Esophagus muscularis mucosa (tissue), 4 donors: ENCODE measurements at places on chromosomes 2 and 18.

GRCh38 chr2:105671156-105671555, 73.6 kb upstream of the NCK2 start:
- no peaks in the 10 kb centered on the region for H3K36me3 ChIP-seq
- no peak overlapping the region for H3K27ac ChIP-seq
- no peaks in the 10 kb centered on the region for H3K27me3 ChIP-seq
- peaks cover 11% of the 10 kb centered on the region for H3K4me1 ChIP-seq

DNA sequence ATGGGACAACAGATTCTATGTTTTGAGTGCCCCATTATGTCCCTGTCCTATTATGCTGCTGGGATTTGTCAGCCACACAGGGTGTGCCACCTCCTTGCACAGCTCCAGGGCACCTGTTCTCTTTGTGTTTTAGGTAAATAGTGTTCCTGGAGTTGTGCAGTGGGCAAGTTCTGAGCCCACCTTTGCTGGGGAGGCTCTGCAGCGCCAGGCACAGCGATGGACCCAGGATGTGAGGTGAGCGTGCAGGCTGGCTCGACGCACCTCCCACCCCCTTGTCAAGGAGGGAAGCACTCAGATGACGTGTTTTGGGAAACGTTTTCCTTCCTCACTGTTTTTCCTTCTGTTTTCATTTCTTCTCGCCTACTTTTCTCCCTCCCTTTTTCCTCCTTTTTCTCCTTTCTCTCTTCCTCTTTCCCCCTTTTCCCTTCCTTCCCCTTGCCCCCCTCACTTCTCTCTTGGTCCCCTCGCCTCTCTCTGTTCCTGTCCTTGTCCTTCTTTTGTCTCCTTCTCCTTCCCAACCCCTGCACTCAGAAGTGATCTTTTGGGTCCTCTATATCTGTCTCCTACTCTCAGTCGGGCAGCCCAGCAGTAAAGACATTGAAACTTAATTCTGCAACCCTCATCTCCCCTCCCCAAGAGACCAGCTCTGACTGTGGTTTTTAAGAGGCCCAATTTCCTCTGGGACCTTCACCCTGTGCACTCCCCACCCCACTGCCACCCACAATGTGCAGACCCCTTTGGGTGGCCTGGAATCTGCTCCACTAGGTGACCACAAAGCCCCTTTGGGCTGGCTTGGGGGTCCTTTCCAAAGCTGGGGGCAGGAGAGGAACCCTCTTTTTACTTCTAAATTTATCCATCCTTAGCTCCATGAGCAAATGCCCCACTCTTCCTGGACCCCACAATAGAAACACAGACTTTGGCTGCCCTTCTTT, 104.0 kb downstream of the MCFD2 start:
- H3K27me3 ChIP-seq, result no peaks in the 10 kb centered on the region
- H3K36me3 ChIP-seq, result no peaks in the 10 kb centered on the region
- H3K4me1 ChIP-seq, result peaks cover 58% of the 10 kb centered on the region
- peak overlapping the region; percentile 83 for H3K27ac ChIP-seq

GRCh38 chr18:24115628-24116027, 23.2 kb upstream of the CABYR start:
- H3K4me3 ChIP-seq, result no peak overlapping the region
- H3K27ac ChIP-seq, result no peak overlapping the region
- H3K36me3 ChIP-seq, result no peaks in the 10 kb centered on the region
- no peak for DNase-seq
- H3K4me1 ChIP-seq, result no peaks in the 10 kb centered on the region

DNA sequence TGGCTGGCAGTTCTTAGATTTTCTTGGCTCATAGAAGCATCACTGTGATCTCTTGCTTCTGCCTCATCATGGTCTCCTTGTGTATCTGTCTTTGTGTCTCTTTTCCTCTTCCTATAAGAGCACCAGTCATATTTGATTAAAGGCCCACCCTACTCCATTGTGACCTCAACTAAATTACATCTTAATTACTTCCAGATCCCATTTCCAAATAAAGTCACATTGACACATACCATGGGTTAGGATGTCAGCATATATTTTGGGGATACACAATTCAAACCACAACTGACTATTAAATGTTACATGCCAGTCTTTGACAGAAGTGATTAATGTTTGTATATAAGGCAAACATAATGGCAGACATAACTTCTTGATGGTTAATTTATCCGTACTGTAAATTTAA, 27.3 kb upstream of the TMX3 start:
- no peaks in the 10 kb centered on the region for H3K4me1 ChIP-seq
- DNase-seq, result no peak
- H3K27ac ChIP-seq, result no peak overlapping the region
- H3K27me3 ChIP-seq, result no peaks in the 10 kb centered on the region

- DNase-seq, result no peak
- H3K36me3 ChIP-seq, result peaks cover 64% of the 10 kb centered on the region
- no peak overlapping the region for H3K27ac ChIP-seq
- no peak overlapping the region for H3K4me3 ChIP-seq
- no peaks in the 10 kb centered on the region for H3K4me1 ChIP-seq
- no peaks in the 10 kb centered on the region for H3K27me3 ChIP-seq
These were observed 9.8 kb downstream of the MCEE start for GRCh38 chr2:71120195-71120594.

- H3K4me1 ChIP-seq, result no peaks in the 10 kb centered on the region
- no peaks in the 10 kb centered on the region for H3K27me3 ChIP-seq
- no peak for DNase-seq
- no peaks in the 10 kb centered on the region for H3K36me3 ChIP-seq
These were observed 320.1 kb downstream of the GBX2 start for GRCh38 chr2:235848055-235848454.

- no peaks in the 10 kb centered on the region for H3K27me3 ChIP-seq
- no peak overlapping the region for H3K27ac ChIP-seq
- H3K36me3 ChIP-seq, result no peaks in the 10 kb centered on the region
- H3K4me3 ChIP-seq, result no peak overlapping the region
- no peaks in the 10 kb centered on the region for H3K4me1 ChIP-seq
These were observed 349.1 kb upstream of the MAP2 start for GRCh38 chr2:209074711-209075110.

GRCh38 chr18:22543769-22544168, 126.1 kb upstream of the CTAGE1 start:
- no peaks in the 10 kb centered on the region for H3K36me3 ChIP-seq
- no peak for DNase-seq
- no peaks in the 10 kb centered on the region for H3K27me3 ChIP-seq
- H3K4me1 ChIP-seq, result peaks cover 21% of the 10 kb centered on the region
- no peak overlapping the region for H3K27ac ChIP-seq

DNA sequence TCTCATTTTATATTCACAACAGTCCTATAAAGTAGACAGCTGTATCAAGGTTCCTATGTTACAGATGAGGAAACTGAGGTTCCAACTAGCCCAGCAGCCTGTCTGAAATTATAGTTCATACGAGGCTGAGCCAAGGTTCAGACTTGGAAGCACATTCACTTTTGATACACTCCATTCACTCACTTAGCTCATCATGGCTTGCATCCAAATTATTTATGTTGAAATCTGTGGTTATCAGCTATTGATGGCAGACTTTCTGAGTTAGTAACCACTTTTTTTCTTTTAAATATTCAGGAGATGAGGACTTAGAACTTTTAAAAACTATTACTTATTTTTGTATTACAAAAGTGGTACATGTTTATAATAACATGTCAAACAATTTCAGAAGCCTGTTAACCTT, 188.2 kb downstream of the MTX2 start:
- no peaks in the 10 kb centered on the region for H3K36me3 ChIP-seq
- no peaks in the 10 kb centered on the region for H3K27me3 ChIP-seq
- no peak overlapping the region for H3K4me3 ChIP-seq
- H3K4me1 ChIP-seq, result peaks cover 14% of the 10 kb centered on the region

DNA sequence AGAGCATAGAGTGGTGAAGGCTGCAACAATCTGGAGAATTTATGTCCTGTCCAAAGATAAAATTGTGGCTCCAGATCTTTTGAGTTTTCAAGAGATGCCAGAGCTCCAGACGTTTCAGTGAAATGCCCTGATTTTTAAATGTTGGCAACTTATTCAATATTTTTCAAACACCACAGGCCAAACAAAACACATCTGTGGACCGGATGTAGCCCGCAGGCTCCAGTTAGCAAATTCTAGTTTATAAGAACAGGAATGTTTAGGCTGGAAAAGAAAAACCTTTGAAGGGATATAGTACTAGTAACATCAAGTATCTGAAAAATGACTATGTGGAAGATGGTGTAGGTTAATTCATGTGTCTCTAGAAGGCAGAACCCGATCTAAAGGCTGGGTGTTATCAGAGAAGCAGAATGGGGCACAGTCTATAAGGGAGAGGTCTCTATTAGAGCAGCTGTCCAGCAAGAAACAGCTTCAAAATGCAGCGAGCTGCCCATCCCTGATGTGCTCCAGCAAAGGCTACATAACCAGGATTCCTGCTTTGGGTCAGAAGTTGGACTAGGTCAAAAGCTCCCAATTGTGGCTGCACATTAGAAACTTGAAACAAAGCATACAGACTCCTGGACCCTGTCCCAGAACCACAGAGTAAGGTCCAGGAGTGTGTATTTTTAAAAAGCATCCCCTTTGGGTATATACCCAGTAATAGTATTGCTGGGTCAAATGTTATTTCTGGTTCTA, 105.9 kb downstream of the ANKRD44 start:
- peak; percentile 70 for DNase-seq
- no peaks in the 10 kb centered on the region for H3K36me3 ChIP-seq
- H3K27ac ChIP-seq, result peak overlapping the region; percentile 59
- peaks cover 75% of the 10 kb centered on the region for H3K4me1 ChIP-seq
- H3K4me3 ChIP-seq, result no peak overlapping the region

DNA sequence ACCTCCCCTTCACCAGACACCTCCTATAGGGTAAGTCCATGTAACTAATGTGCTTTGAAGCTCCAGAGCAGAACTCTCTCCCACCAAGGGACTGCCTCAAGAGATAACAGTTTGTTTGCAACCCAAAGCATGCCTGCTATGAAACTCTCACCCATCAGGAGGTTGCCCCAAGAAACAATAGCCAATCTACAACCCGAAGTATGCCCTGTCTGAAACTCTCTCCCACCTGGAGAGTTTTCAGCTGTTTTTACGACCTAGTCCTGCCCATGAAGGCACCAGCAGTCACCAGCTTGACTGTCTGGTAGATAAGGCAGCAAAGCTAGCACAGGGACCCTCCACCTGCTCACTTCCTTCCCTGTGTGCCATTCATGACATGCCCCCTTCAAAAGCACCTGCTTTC, 533.9 kb upstream of the CRIM1 start:
- no peak for DNase-seq
- H3K4me1 ChIP-seq, result no peaks in the 10 kb centered on the region
- H3K27ac ChIP-seq, result no peak overlapping the region
- H3K4me3 ChIP-seq, result no peak overlapping the region
- no peaks in the 10 kb centered on the region for H3K27me3 ChIP-seq

GRCh38 chr2:138267902-138268254, 233.7 kb upstream of the SPOPL start:
- no peak for DNase-seq
- no peaks in the 10 kb centered on the region for H3K4me1 ChIP-seq
- no peaks in the 10 kb centered on the region for H3K27me3 ChIP-seq
- no peaks in the 10 kb centered on the region for H3K36me3 ChIP-seq

GRCh38 chr2:184680825-184681224, 82.5 kb downstream of the ZNF804A start:
- no peaks in the 10 kb centered on the region for H3K36me3 ChIP-seq
- DNase-seq, result no peak
- H3K4me1 ChIP-seq, result no peaks in the 10 kb centered on the region
- no peak overlapping the region for H3K27ac ChIP-seq
- no peaks in the 10 kb centered on the region for H3K27me3 ChIP-seq
- H3K4me3 ChIP-seq, result no peak overlapping the region

- H3K4me3 ChIP-seq, result no peak overlapping the region
- no peaks in the 10 kb centered on the region for H3K4me1 ChIP-seq
- no peak for DNase-seq
- no peaks in the 10 kb centered on the region for H3K27me3 ChIP-seq
- no peak overlapping the region for H3K27ac ChIP-seq
- no peaks in the 10 kb centered on the region for H3K36me3 ChIP-seq
These were observed 76.3 kb upstream of the RBBP8 start for GRCh38 chr18:22856870-22857269.

- no peaks in the 10 kb centered on the region for H3K36me3 ChIP-seq
- no peaks in the 10 kb centered on the region for H3K27me3 ChIP-seq
- H3K4me3 ChIP-seq, result no peak overlapping the region
- no peaks in the 10 kb centered on the region for H3K4me1 ChIP-seq
These were observed 294.3 kb downstream of the KCNJ3 start for GRCh38 chr2:154992826-154993225.

DNA sequence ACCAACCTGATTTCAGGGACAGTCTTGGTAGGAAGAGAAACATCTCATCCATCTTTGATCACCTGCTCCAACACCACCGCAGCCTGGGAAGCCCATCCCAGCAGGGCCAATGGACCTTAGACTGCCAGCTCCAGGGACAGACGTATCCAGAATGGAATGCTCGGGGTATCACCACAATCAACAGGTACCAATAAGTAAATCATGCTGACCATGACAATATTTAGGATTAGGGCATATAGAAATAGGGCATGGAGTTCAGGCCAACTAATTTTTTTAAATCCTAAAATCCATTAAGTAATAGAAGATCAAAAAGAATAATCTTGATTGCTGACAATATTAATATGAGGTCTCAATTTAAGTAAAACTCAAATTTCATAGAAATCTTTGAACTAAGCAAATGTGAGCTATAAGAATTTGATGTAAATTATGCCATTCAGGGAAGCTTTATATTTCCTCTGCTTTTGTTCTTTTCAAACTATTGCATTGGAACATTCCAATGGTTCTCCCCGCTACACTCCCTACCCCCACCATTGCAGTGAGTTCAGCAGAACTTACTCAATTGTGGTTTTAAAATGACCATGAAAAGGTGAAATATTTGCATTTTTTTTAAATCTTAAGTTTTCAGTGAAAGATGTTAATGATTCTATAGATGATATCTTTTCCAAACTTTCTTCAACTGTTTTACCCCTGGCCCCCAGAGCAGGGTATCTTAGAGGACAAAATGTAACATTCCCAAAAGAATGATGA, 138.6 kb downstream of the DNER start:
- no peak overlapping the region for H3K4me3 ChIP-seq
- no peak for DNase-seq
- H3K27ac ChIP-seq, result no peak overlapping the region
- peaks cover 9% of the 10 kb centered on the region for H3K4me1 ChIP-seq
- no peaks in the 10 kb centered on the region for H3K36me3 ChIP-seq

GRCh38 chr2:150350500-150350899, 137.0 kb downstream of the RND3 start:
- H3K36me3 ChIP-seq, result no peaks in the 10 kb centered on the region
- H3K4me1 ChIP-seq, result no peaks in the 10 kb centered on the region
- no peak overlapping the region for H3K27ac ChIP-seq
- DNase-seq, result no peak

DNA sequence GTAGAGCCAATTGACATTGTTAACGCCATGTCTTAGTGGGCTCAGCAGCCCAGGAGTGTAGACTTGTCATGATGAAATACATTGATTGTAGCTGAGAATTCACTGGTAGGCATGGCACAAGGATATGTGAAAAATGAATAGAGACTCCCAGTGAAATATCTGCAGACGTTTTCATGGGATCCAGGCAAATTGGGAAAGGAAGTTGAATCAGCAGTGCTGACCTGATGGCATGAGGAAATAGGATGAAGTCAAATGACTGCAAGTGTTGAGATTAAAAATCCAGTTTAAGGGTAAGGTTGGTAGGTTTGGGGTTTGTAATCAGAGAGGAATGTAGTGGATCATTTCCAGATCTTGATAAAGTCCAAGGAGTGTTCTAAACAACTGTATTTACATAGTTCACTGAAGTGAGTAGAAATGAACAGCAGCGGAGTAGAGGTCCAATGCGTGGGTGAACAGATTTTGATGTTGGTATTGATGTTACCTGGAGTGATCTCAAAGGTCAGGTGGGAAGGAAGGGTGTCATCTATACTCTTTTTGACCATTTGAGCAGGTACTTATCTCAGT, 24.6 kb downstream of the INSIG2 start:
- no peaks in the 10 kb centered on the region for H3K27me3 ChIP-seq
- DNase-seq, result no peak
- H3K27ac ChIP-seq, result no peak overlapping the region
- peaks cover 7% of the 10 kb centered on the region for H3K36me3 ChIP-seq
- H3K4me1 ChIP-seq, result no peaks in the 10 kb centered on the region
- no peak overlapping the region for H3K4me3 ChIP-seq
